Dermis microvascular lymphatic vessel endothelial cell (primary cell): ENCODE measurements at places on chromosomes 7 and 10. TPM values are rescaled to one million over a fixed set of nuclear protein-coding genes. Genes with fewer than 3 reads are reported as not detected.
A peak's percentile ranks its signal among the peaks of the same experiment; 100 is the strongest.

The EIF5AL1 gene
- total RNA-seq, result 0.25 and 0.39 TPM in 2 replicates

DNA sequence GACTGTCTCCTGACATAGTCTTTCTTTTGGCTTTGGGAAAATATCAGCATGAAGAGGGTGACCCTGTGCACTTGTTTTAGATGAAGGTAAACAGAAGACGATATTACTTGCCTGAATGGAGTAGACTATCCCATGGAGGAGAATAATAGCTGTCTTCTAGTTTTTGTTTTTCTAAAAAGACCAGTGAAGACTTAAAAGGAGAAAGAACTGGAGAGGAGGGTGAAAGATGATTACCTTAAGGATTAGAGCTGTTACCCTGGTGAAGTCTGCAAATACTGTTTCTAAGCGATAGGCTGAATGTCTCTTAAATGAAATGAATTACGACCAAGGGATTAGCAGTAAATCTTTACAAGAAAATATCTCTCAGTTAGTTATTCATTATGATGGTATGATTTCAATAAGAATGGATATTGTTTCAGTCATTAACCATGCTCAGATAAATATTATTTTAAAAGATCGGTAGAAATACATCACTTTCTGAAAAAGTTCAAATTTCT lies 255.6 kb upstream of the FERD3L start:
- no peak for DNase-seq

GRCh38 chr7:30865076-30865475 lies 46.6 kb upstream of the AQP1 start:
- no peak for DNase-seq

- DNase-seq, result peak; percentile 56
Measured at GRCh38 chr10:103745341-103746247, 109.8 kb downstream of the SH3PXD2A start.

DNA sequence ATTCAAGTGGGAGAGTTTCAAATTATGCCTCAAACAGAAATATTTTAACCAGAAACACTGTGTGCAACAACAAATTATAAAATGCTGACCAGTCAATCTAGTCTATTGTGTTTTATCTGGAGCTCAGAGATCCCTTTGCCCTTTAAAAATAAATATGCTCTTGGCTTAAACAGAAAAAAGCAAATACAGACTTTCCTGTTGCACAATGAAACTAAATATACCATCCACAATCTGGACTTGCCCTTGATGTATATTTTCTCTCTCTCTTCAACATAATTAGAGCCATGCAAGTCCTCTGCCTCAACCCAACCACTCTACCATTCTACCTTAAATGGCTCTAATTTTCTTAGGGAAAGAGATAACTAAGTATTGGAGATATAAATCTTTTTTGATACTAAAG lies 34.9 kb downstream of the ASAH2 start:
- DNase-seq, result no peak

- no peak for DNase-seq
Measured at GRCh38 chr7:45627691-45628456, 53.7 kb downstream of the ADCY1 start.

The MNX1 gene
- total RNA-seq, result under 0.01 TPM in 2 replicates

- peak; percentile 35 for DNase-seq
Measured at GRCh38 chr10:118800920-118801319, 46.1 kb upstream of the CACUL1 start.

DNA sequence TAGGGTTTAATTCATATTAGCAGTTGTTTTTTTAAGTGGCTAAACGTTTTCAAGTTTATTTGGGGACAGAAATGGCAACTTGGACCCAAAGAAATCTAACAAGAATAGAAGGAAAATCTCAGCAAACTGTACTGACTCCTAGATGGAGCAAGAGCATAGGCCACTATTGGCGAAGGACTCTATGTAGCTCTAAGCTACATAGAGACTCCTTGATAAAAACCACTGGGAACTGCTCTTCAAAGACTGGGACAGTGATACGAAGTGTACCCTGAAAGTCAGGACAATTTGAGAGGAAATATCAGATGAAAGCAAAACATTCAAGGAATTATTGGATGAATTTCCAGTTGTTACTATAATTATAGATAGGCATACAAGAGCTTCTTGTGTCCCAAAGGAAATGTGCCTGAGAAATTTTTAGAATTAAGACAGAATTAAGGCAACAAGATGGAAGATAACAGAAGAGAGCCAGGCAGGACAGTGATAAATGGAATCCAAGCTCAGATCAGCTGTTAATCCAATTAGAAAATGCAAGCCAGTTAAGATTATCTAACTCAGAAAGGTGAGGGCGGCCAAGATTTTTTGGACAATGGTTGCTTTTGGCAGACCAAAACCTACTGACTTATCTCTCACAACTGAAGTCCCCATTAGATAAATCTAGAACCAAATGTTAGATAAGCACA lies 103.7 kb upstream of the IFRD1 start:
- no peak for DNase-seq
